RCC 7860 (cell line): ENCODE measurements at places on chromosomes 12 and 14.

DNA sequence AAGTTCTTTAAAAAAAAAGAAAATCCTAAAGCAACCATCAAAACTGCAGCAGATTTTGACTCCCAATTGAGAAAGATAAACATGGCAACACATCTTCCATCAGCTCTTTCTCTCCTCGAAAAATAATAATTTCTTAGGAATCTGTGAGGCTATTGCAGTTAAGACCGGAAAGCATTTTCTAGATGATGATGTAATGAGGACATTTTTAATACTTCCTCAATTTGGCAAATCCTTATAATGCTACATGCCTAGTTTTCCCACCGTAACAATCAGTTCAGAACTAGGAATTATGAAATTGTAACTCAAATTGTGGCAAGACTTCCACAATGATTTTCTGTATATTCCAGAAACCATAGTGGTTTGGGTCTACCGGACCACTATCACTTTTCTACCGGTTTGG is 180.9 kb upstream of the PDE3A start:
- DNase-seq: no peak

DNA sequence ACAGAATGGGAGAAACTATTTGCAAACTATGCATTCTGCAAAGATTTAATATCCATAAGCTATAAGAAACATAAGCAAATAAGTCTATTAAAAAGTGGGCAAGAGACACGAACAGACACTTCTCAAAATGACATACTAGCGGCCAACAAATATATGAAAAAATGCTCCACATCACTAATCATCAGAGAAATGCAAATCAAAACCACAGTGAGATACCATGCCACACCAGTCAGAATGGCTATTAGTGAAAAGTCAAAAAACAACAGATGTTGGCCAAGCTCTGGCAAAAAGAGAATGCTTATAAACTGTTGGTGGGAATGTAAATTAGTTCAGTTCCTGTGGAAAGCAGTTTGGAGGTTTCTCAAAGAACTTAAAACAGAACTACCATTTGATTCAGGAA is 121.3 kb downstream of the KCNMB4 start:
- DNase-seq: no peak

DNA sequence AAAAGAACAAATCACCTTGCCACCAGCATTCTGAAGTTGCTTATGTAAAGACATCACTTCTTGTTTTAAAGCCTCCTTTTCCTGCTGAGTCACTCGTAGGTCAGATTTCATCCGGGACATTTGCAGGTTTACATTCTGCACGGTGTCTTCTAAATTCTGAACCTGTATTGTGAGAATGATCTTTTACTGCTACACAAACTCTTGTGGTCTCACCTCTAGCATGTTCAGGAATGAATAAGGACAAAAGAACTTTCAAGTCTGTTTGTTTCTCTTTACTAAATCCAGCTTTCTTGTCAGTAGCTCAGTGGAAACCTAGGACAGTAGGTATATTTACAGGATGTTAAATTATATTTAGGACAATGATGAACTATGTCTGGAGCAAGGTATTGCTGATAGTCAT is 73.5 kb upstream of the SAV1 start:
- DNase-seq: no peak

GRCh38 chr12:113298861-113299545 is 35.9 kb downstream of the SLC8B1 start:
- no peak for DNase-seq

- peak; percentile 55 for DNase-seq
Measured at GRCh38 chr12:119631930-119632678, 35.8 kb upstream of the PRKAB1 start.

- DNase-seq: no peak
Measured at GRCh38 chr14:34325493-34325892, 136.5 kb downstream of the SPTSSA start.

DNA sequence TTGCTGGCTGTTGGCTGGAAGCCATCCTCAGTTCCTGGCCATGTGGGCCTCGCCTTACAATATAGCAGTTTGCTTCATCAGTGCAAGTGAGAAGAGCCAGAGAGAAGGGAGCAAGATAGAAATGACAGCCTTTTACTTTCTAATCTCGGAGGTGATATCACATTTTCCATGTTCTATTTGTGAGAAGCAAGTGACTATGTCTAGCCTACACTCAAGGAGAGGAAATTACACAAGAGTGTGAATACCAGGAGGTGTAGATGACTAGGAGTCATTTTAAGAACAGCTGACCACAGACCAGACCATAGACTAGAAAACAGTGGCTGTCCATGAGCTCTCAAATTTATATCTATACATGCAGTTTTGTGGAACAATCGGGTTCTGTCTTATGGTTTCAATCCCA is 163.0 kb upstream of the NRXN3 start:
- DNase-seq: peak; percentile 6

DNA sequence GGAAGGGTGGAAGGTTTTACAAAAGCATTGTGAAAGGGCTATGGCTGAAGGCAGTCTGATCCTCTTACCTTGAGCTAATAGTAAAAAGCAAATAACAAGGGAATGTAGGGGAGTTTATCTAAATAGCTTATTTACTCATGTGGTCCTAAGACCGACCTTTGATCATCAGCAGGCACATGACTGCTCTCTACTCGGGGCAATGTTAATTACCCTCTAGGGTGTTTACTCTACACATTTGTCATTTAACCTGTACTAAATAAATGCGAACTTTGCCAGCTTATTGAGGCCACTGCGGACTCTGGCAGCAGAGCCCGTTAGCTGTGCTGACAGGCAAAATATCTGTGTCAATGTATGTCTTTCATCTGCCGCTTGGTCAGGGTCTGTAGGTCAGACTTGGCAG is 768.3 kb upstream of the ATXN7L3B start:
- DNase-seq: no peak

GRCh38 chr12:1534748-1535147 is 59.6 kb downstream of the FBXL14 start:
- DNase-seq: peak; percentile 16

GRCh38 chr12:106386813-106387535 is 29.4 kb downstream of the POLR3B start:
- DNase-seq: no peak

GRCh38 chr12:56590237-56590830 is 39.8 kb downstream of the BAZ2A start:
- DNase-seq: peak; percentile 12

DNA sequence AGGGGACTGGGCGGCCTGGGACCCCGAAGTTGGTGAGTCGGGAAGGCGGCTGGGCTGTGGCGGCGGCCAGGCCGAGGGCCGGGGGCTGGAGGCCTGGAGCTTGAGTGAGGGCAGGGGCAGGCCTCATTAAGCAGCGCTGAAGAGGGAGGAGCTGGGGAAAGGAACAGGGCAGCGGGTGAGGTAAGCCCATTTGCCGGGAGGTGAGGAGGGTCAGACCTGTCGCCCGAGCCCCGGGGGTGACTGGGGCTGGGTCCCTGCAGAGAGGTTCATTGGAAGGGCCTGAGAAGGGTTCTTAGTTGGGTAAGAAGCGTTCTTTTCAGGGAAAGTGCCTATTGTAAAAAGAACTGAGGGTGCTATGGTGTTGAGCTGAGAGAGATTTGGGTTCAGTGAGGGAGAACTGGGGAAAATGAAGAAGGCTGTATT is 441 bp downstream of the RAB5B start:
- DNase-seq: no peak

- no peak for DNase-seq
Measured at GRCh38 chr12:99695050-99695449, 47.5 kb downstream of the GARIN6 start.

- no peak for DNase-seq
Measured at GRCh38 chr12:112368856-112369255, 13.4 kb downstream of the HECTD4 start.

DNA sequence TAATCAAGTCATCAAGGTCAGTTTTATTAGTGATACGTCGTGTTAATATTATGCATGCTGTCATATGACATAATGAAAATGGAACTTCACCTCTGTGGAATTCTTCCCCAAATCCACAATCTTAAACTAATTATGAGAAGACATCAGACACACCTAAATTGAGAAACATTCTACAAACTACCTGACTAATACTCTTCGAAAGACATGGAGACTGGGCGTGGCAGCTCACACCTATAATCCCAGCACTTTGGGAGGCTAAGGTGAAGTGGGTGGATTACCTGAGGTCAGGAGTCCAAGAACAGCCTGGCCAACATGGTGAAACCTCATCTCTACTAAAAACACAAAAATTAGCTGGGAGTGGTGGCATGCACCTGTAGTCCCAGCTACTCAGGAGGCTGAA is 33.3 kb upstream of the KRAS start:
- DNase-seq: no peak

DNA sequence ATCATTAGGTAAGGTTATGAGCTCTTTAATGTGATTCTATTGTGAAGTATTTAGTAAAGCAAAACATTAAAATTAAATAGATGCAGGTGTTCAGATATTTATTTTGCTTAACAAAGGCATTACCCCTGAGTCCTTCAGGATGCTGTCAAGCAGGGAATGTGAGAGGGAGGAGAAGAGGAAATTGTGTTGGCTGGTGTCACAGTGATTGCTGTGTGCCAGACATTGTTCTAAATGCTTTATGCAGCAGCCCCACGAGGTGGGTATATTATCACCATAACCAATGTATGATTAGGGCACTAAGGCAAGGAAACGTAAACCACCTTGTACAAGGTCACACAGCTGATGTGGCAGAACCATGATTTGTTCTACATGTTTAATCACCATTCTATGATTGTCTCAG is 80.1 kb downstream of the STAB2 start:
- DNase-seq: no peak

DNA sequence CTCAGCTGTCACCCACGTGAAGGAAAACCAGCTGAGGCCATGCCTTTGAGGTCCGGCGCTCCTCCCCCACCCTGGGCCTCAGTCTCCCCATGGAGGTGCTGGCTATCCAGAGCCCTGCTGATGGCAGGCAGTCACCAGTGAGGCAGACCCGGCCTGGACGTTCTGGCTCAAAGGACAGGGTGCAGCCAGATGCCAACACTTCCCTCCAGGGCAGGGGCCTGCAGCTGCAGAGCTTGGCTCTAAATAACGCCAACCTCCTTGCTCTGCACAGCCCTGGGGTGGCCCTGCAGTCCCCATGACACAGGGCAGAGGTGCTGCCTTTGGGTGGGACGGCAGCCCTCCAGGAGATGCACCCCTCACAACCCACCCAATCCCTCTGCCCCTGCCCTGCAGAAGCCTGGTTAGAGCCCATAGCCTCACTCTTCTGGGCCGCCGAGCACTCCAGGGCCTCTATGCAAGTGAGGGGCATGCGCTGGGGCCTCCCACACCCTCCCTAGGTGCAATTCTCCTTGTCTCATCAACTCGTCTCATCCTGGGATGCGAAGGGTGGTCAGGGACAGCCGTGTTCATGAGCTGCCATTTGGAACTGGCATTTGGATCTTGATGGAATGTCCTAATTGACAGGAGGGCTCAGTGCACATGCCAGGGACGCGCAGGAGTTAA is 30.4 kb downstream of the CCDC85C start:
- no peak for DNase-seq

DNA sequence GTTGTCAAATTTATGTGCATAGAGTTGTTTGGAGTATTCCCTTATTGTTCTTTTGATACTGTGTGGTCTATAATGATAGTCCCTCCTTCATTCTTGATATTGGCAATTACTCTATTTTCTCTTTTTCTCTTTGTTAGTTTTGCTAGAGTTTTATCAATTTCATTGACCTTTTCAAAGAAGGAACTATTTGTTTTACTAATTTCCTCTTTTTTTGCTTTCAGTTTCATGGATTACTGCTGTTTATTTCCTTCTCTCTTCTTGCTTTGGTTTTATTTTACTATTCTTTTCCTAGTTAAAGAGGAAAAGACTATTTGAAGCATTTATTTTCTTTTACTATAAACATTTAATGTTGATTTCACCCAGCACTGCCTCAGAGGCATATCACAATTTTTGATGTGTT is 250.9 kb upstream of the PELI2 start:
- DNase-seq: no peak

- peak; percentile 17 for DNase-seq
Measured at GRCh38 chr12:56258068-56258819, at the start of gene ANKRD52. Gene ANKRD52 (minus strand): TSS chr12:56258384. CDS start chr12:56258269, 115 bp downstream.

DNA sequence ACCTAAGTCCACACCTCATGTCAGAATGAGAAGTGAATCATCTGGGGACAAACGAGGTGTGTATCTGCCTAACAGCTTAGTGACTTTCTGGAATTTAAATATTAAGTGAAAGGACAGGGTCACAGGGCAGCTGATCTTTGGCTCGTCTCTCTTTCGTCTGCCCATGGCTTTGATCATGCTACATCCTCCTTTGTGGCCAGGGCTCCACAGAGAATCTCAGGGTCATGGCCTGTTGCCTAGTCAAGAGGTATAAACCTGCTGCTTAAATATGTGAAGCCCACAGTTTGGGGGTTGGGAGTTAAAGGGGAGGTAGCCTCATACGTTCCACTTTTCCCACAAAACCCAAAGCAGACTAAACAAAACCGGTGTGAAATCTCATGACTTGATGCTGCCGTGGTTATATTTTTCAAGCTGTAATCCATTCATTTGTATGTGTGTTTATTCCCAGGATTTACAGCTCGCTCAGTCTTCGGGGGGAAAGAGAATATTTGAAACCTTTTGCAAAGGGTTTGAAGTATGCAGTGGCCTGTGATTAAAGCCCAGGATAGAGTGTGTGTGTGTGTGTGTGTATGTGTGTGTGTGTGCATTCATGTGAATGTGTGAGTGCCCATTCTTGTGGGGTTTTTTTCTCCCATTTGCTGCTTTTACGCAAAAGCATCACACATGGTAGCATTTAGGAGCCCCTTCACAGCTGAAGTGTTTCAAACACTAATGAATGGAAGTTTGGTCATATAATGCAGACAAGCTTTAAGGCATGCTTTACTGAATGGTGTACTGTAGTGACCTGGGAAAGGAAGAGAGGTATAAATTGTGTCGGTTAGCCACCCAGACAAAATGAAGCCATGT is 137.1 kb downstream of the HMGA2 start:
- peak; percentile 12 for DNase-seq

- DNase-seq: no peak
Measured at GRCh38 chr14:56803816-56804535, 6.3 kb downstream of the OTX2 start.

GRCh38 chr12:58310368-58310767 is 369.0 kb downstream of the ATP23 start:
- peak; percentile 73 for DNase-seq

DNA sequence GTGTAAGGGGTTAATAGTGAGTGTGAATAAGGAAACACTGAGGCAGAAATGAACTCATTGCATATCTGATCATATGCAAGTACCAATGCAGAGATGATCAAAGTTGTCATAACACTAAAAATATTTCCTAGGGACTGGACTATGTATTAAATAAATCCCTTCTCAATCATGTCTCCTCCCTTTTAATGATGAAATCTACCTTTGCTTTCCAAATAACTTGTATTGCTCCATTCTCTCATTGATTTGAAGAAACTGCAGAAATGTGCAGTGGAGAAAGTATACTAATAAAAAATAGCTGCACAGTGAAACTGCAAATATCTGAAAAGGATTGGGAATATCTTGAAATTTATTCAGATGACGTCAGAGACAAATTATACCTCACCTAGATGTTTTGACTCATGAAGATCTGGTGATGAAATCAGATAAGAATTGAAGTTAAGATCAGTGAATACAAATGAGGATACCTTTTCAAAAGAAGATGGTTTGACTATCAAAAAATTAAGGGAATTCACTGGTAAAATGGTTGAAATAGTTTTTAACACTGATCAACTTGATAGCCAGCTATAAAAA is 1264.9 kb upstream of the USP15 start:
- DNase-seq: no peak

- no peak for DNase-seq
Measured at GRCh38 chr14:99138999-99139865, 132.8 kb downstream of the BCL11B start.
